ENCODE measurements at places on chromosomes 2 and 18. TPM values are rescaled to one million over a fixed set of nuclear protein-coding genes. Genes with fewer than 3 reads are reported as not detected.

The RELCH gene
- 54.5 TPM for total RNA-seq

DNA sequence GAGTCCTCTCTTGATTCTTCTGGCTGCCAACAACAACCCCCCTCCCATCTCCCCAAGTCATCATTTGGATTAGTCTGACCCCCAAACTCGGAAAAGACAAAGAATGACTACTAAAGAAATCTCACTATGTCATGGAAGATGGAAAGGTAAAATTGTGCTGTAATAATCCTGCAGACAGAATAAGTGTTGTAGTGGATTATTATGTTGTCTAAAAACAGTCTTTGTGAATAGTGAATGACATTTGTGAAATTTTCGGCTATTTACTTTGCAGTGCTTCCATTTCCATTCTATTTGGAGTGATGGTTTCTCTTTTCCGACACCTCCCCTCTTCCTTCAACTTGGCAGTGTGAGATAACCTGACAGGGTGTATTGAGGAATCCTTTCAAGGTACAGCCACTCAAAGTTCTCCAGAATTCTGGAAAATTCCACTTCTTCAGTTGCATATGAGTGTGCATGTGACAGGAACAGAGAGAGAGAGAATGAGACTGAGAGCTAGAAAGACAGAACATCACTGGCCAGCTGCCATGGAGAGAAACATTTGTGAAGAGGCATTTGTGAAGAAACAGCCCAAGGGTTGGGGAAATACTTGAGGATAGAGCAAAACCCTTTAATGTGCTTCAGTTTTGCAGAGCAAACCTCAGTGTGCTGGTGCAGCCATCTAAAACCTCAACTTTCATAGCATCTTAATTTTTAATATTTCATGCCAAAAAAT, 141.9 kb upstream of the DLX2 start:
- no peak overlapping the region for H3K4me3 ChIP-seq
- peaks cover 34% of the 10 kb centered on the region for H3K4me1 ChIP-seq
- no peaks in the 10 kb centered on the region for H3K27me3 ChIP-seq
- no peak for DNase-seq
- no peaks in the 10 kb centered on the region for H3K36me3 ChIP-seq
- H3K27ac ChIP-seq: no peak overlapping the region

DNA sequence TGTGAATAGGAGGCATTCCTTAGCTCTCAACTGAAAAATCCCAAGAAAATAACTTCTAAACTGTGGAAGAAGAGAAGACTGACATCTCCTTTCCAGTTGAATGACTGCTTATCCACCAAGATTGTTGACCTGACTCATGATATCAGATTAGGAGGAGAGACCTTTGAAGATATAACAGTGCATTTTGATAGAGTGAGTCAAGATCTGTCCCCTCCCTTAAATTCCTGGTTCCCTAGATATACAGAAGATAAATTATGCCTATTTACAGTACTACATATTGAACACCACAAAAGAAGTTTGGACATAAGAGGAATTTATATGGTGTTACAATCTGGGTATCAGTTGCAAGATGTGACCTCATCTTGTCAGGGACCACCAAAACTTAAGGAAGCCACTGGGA, 285.3 kb upstream of the ZSWIM2 start:
- H3K4me1 ChIP-seq: no peaks in the 10 kb centered on the region
- DNase-seq: no peak
- H3K27ac ChIP-seq: no peak overlapping the region
- H3K36me3 ChIP-seq: no peaks in the 10 kb centered on the region
- no peak overlapping the region for H3K4me3 ChIP-seq
- H3K27me3 ChIP-seq: no peaks in the 10 kb centered on the region

GRCh38 chr2:226888378-226888965, 52.6 kb downstream of the RHBDD1 start:
- DNase-seq: no peak
- H3K27ac ChIP-seq: no peak overlapping the region
- no peak overlapping the region for H3K4me3 ChIP-seq
- H3K4me1 ChIP-seq: no peaks in the 10 kb centered on the region

- no peaks in the 10 kb centered on the region for H3K36me3 ChIP-seq
- H3K4me1 ChIP-seq: no peaks in the 10 kb centered on the region
- no peak for DNase-seq
- no peak overlapping the region for H3K4me3 ChIP-seq
Observed at GRCh38 chr2:168649562-168649961, 152.9 kb upstream of the NOSTRIN start.
